GOT3 (cell line): ENCODE measurements at places on chromosomes 6 and 20.

- no peak for DNase-seq
These were observed 63.4 kb downstream of the VEGFA start for GRCh38 chr6:43833223-43833995.

DNA sequence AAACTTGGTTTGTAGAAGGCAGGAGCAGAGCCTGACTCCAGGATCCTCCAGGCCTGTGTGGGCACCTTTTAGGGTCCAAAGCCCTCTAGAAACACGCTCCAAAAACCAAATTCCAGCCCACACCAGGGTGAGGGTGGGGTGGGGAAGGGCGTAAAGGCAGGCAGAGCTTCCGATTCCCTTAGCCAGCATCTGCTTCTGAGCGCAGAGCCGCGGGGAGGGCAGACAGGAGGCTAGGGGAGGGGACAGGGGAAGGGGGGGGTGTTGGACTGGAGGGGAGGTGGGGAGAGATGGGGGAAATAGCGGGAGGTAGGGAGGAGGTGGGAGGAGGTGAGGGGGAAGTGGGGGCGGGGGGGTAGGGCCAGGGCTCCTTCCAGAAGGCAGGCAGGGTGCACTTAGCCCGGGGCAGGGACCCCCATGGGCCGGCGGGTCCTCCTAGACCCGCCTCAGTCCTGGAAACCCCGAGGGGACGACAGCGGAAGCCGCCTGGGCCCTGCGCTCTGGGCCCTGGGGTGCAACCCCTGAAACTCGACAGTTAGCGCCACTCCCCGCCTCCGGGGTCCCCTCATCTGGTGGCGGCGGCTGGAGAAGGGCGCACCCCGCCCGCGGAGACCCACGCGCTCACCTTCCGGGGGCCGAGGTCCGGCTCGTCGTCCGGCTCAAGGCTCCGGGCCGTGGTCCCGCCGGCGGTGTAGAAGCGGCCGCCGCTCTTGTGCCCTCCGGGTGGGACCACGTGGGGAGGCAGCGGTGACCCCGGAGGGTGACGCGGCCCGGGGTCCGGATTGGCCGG is 22.0 kb upstream of the FRMD1 start:
- no peak for DNase-seq

DNA sequence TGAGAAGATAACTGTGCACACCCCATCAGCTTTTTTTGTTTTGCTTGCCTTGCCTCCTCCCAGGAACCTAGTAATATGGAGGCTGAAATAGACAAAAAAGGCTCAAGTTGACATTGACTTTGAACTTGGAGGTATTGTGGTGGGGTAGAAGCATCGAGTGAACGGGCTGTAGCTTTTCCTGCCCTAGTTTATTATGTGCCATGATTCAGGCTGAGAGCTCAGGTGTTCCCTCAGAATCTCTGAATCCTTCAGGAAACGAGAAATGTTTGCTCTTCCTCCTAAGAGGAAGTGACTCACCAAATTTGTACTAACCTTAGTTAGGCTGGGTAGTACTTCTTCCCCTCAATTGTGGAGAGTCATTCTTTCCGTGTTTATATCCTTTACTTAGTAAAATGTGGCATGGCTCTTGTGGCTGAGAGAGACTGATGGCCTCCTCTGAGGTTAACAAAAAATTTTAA is 98.8 kb downstream of the SASH1 start:
- DNase-seq, result no peak

- DNase-seq, result no peak
These were observed 387.7 kb upstream of the SASH1 start for GRCh38 chr6:147954938-147955337.
